ENCODE measurements at places on chromosomes 6 and 20.

GRCh38 chr6:71126506-71126905, 162.1 kb upstream of the OGFRL1 start:
- no peak for DNase-seq

- no peak for DNase-seq
Observed at GRCh38 chr6:108157234-108157980, 8.4 kb upstream of the NR2E1 start.

DNA sequence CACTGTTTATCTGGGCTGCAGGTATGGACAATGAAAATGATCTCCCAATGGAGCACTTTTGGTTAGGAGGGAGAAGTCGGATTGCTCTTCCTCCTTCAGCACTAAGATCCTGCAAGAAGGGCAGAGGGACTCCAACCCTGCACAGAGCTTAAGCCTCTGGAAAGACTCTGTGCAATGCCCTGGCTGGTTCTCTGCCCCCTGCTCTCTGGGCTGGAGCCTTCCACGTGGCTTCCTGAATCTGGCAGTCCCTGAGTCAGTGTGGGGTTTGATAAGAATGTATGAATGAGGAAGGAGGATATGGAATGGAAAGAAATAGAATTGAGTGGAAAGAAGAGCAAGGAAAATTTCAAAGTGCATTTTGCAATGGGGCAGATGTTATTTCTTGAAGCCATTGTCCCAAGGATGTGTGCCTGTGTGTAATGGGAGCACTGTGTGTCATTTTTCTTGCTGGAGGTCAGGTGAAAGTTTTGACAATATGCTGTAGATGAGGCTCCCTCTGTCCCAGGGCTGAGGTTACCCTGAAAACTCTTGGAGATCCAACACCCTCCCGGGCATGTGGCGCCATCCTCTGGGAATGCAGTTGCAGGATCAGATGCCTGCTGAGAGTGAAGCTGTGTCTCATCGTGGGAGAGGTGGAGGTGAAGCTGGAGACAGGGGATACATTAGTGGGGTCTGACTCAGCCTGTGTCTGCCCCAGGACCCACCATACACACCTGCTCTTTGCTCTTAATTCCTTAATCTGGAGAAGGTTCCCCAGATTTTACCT, 16.3 kb upstream of the CST9L start:
- no peak for DNase-seq

DNA sequence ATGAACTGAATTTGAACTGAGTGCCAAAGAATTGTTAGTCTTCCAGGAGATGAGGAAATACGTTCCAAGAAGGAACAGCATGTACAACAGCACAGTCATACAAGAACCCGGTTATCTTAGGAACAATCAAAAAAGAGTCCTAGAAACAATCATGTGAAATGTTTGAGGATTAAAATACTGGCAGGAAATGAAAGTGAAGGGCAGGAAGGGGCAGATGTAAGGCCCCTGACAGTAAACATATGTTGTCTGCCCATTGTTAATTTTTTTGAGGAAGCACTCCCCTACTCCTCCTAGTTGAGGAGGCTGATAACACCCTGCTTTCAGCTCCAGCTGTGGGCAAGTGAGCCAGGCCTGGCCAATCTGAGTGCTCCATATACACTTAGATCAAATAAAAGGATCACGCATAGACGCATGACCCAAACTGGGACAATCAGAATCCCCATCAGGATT, 220.9 kb downstream of the HACE1 start:
- no peak for DNase-seq

- DNase-seq, result no peak
Observed at GRCh38 chr6:139710556-139710955, 336.1 kb upstream of the CITED2 start.

Data from LHCN-M2 (cell line).